Activated CD4-positive, CD25-positive, alpha-beta regulatory T cell (primary cell): ENCODE measurements at places on chromosomes 1 and 21.

DNA sequence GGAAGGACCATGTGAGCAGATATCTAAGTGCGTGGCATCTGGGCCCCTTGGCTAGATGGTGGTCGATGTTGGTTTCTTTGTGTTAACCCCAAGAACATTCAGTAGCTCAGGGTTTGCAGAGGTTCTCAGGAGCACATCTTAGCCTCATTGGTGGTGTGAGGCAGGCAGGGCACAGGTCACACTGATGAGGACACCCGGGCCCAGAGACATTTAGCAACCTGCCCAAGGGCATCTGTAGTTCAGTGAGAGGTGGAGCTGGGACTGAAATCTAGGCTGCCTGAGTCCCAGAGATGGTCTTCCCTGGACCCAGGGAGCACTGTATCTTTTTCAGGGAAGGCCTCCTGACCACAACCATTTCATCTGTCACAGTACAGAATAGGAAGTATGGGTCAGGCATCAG is 859 bp upstream of the SLC5A9 start:
- DNase-seq, result no peak

DNA sequence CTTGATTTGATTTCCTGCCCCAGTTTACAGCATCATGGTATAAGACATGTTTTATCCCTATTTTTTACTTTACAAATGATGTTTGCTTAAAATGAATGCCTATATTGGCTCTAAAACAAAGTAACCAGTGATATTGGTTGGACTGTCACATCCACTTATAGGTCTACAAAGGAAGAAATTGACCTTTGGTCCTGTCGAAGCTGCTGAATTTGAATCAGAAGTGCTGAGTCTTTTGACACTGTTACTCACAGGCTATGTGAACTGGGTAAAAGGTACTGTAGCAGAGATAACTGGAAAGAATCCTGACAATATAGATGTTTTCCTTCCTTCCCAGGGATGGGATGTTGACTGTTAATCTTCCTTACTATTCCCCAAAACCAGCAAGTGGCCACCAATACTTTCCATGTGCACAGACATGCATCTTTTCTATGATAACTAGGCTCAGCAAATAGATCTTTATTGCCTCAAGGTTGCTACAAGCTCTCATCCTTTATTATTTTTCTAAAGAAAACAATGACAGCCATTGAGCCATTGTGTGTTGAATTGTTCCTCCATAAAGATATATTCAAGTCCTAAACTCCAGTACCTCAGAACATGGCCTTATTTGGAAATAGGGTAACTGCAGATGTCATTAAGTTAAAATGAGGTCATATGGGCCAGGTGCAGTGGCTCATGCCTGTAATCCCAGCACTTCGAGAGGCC is 175.9 kb upstream of the NR5A2 start:
- DNase-seq, result no peak

- no peak for DNase-seq
Observed at GRCh38 chr1:223551610-223552009, 113.9 kb downstream of the CAPN8 start.

- no peak for DNase-seq
Observed at GRCh38 chr1:33007190-33008050, 29.3 kb downstream of the AK2 start.

DNA sequence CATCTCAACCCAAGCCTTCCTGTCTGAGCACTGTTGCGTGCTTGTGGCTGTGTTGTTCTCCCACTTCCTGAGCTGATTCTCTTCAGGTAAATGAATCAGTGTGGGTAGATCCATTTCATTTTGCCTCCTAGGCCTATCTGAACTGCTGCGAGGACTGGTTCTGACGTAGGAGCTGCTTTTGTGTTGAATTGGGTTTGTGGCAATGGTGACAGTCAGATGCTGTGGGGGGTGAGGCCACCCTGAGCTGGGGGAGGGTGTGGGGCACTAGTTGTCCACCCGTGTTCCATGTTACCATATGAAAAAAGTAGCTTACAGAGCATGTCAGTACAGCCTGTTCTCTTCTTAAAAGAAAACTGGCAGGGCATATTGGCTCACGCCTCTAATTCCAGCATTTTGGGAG is 81.5 kb downstream of the MRPS6 start:
- no peak for DNase-seq

DNA sequence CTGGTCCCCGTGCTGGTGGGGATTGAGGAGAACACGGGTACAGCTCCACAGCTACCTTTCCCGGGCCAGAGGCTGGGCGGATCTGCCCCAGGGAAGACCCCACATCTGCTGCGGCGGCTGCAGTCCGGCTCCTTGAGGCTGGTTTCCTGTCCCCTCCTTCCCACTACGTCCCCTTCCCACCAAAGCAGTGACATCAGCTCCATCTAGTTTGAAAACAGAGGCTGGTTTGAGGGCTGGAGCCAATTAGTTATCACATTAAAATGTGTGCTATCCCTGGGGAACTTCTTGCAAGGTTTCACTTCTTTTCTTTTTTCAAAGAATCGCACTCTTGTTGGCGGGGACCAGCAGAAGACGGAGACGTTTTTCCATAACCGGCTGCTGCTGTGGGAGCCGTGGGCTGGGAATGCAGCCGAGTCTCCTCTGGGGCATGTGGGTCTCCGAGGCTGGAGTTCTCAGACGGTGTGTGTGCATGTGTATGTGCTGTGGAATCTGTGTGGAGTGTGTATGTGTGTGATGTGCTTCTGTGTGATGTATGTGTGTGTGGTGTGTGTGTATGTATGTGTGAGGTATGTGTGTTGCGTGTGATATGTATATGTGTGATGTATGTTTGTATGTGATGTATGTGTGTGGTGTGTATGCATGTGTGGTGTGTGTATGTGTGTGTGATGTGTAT is 8.9 kb upstream of the PCBP3 start:
- DNase-seq, result no peak
